A549 treated with RU486 at 1 μM for 4 hours (cell line): ENCODE measurements at places on chromosomes 6 and 20. TPM values are rescaled to one million over a fixed set of nuclear protein-coding genes. Genes with fewer than 3 reads are reported as not detected.

The TRIM15 gene
- total RNA-seq, result 0.20 TPM in 1 of 5 replicates, not detected in the others

The CSNK2A1 gene
- total RNA-seq, result 130 to 164 TPM (median 159 TPM) in 5 replicates

The GJA10 gene
- total RNA-seq, result not detected in 5 replicates

The BACH2 gene
- total RNA-seq, result 0.25 to 0.73 TPM (median 0.33 TPM) in 5 replicates

The RIMS1 gene
- not detected in 5 replicates for total RNA-seq

The IP6K3 gene
- 0.08 to 0.19 TPM (median 0.12 TPM) in 3 of 5 replicates, not detected in the others for total RNA-seq

The PRSS16 gene
- total RNA-seq, result 2.7 to 3.8 TPM (median 2.8 TPM) in 5 replicates

The LSM14B gene
- total RNA-seq, result 22.9 to 27.7 TPM (median 25.5 TPM) in 5 replicates

The VSX1 gene
- total RNA-seq, result 0.74 to 1.6 TPM (median 1.1 TPM) in 5 replicates

The PRSS35 gene
- 0.08 to 0.09 TPM in 2 of 5 replicates, not detected in the others for total RNA-seq

The MOXD1 gene
- total RNA-seq, result 1.5 to 2.6 TPM (median 1.8 TPM) in 5 replicates

The OR2J3 gene
- not detected in 5 replicates for total RNA-seq

The GCNT2 gene
- 5.8 to 9.3 TPM (median 7.0 TPM) in 5 replicates for total RNA-seq

The SLC16A10 gene
- 0.30 to 0.51 TPM (median 0.38 TPM) in 5 replicates for total RNA-seq

The MICAL1 gene
- total RNA-seq, result 8.5 to 14.4 TPM (median 11.2 TPM) in 5 replicates

The KCNK15 gene
- 0.42 to 0.96 TPM (median 0.80 TPM) in 5 replicates for total RNA-seq

The TCF15 gene
- not detected in 5 replicates for total RNA-seq

The BANF2 gene
- not detected in 5 replicates for total RNA-seq

The DDX43 gene
- total RNA-seq, result not detected in 5 replicates

The SNAP25 gene
- 9.3 to 20.3 TPM (median 18.1 TPM) in 5 replicates for total RNA-seq

The ADGB gene
- not detected in 5 replicates for total RNA-seq

The GSTA2 gene
- not detected in 5 replicates for total RNA-seq

The SRSF12 gene
- 0.35 to 1.2 TPM (median 1.0 TPM) in 5 replicates for total RNA-seq

The SPATS1 gene
- not detected in 5 replicates for total RNA-seq

The HSPA12B gene
- 0.29 to 0.43 TPM (median 0.34 TPM) in 5 replicates for total RNA-seq
